ENCODE measurements at places on chromosomes 7 and 10. TPM values are rescaled to one million over a fixed set of nuclear protein-coding genes. Genes with fewer than 3 reads are reported as not detected.

- DNase-seq: no peak
These were observed 85.7 kb upstream of the AOAH start for GRCh38 chr7:36810032-36810431.

- no peak for DNase-seq
These were observed 166.9 kb downstream of the UBE2H start for GRCh38 chr7:129785685-129786514.

DNA sequence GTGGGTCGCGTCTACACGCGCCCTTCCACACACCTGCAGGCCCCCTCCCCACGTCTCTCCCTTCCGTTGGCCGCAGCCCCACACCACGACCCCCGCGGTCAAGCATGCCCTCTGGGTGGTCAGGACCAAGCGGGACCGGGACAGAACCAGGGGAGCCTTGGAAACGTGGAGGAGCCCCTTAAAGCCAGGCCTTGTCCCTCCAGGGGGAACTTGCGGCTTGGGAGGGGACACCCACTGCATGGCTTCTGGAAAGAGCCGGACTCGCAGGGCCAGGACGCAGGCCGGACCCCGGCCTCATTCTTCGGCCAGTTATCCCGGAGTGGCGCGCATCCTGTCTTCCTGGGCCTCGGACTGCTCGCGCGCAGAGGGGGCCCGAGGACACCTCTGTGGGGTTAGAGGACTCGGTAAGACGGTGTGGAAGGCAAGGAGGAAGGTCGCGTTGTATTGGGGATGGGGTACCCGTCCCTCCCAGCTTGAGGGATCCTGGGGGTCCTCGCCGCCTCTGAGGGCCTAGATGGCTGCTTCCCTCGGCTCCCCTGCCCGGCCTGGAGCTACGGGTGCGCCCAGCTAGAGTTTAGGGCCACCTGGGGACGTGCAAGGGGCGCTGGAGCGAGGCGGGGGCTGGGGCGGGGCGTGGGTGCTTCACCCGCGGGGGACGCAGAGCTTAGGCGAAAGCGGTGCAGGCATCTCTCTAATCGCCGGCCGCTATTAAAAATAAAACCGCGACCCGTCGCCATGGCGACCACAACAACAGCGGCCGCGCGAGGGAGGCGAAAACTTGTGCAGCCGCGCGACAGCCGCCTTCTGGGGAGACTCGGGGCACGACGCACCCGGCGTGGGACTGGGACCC is 1.8 kb upstream of the PDGFA start:
- no peak for DNase-seq

- no peak for DNase-seq
These were observed 2.8 kb upstream of the R3HCC1L start for GRCh38 chr10:98131619-98132018.

GRCh38 chr10:117360994-117361667 is 14.1 kb downstream of the PDZD8 start:
- DNase-seq: no peak

DNA sequence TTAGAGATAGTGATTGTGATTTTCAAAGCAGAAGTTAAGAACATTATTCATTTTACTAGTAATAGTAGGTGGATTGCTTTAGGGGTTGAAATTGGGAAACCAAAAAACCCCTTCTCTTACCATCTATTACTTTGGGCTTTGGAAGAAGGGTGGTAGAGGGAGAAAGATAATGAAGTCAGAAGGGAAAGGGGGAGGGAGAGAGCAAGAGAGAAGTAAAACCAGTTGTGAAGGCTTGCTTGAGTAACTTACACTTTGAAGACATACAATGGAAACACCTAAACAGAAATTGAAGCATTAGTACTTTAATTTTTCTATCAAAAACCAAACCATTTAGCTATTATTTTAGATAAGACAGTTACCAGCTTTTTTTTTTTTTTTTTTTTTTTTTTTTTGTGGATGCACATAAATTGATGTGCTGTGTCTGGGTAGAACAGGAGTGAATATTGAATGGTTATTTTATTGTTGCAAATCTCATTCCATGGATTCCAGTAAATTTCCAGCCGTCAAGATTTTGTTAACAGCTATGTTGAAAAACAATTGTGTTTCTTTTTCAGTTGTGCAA is 5.5 kb downstream of the PRKAR2B start:
- DNase-seq: no peak

DNA sequence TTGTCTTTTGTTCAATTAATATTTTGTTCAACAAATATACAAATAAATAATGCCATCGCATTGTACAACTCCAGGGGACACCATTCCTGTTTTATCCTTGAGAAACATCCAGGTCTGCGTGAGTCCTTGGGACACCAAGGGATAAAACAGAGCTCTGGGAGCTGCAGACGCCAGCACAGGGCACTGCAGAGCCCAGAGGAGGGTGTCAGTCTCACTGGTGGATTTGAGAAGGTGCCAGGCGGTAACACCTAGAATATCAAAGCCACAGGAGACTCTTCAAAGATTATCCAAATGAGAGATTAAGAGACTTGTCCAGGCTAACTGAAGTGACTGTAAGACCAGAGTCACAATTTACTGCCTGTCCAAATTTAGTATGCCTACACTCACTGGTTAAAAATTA is 55.3 kb downstream of the TEX36 start:
- DNase-seq: peak; percentile 80

DNA sequence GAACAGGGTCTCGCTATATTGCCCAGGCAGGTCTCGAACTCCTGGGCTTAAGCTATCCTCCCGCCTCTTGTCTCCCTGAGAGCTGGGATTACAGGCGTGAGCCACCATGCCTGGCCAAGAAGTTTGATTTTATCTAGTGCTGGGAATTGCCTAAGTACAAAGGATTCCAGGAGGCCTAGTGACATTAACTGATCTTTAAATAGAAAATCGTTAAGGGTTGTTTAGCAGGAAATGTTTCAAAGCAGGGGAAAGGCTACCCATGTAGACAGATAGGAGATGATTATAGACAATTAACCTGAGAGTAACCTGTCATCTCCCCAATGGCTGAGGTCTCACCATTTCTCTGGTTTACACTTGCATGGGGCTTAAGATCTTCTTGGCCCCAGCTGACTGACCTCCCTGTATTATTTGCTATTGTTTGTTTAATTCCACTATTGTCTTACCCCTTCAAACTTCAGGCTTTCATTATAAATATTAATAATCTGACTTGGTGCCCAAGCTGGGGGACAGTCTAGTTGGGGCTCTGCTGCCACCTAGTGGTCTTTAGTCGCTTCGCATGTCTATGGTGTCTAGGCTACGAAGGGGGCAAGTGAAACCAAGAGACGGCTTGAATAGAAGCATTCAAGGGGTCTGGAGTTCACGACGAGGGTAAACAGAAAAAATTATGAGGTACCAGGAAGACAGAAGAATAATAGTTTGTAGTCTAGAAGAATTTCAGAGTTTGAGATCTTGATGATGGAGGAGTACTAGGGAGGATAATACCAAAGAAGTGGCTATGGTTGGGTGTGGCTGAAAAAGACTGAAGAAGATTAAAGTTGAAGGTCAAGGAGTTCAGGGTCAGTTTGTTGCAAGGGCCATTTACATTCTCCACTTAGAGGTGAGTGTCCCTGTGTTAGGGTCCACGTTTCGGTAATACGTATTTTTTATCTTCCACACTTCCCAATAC is 40.4 kb upstream of the BPGM start:
- DNase-seq: no peak

GRCh38 chr10:593421-593820 is 96.0 kb downstream of the DIP2C start:
- no peak for DNase-seq

- DNase-seq: no peak
These were observed 144.7 kb downstream of the PLCE1 start for GRCh38 chr10:94138391-94138790.

DNA sequence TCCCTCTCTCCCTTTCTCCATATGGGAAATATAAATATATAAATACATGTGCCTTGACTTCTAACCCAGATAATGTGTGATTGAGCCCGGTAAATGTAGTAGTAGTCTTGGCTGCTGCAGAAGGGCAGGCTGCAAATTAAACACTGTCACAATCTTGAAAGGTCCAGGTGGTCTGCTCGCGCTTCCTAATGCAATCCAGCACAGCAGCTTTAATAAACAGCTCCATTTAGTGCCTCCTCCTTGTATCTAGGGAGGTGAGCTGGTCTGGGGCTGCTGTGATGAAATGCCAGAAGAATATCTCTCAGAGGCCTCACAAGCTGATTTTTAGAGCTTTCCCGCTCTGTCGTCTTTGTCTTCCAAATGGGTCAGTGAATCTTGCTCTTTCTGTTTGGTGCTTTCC is 782 bp downstream of the POU6F2 start:
- DNase-seq: no peak

DNA sequence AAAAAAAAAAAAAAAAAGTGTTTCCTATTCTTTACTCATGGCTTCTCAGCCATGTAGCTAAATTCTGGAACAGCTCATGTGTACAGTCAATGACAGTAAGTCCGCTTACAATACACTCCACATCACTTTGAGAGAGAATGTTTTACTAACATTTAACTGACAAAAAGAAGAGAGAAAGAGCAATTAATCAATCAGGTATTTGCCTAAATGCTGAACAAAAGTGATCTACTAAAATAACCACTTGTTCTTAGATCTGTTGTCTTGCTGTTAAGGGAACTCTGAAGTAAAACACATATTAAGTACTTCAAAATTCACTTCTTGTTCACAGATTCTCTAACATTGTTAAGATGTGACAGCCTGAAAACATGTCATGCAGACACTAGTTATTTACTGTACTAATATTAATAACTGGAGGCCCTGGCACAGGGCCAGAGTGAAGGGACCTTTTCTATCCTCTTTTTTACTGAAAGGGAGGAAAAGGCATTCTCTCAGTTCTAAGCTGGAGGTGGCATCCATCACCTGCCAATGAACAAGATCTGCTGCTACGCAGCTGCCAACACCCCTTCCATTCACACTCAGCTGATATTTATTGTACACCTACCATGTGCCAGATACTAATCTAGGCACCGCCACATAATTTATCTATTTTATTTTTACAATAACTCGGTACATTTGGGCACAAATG is 72.6 kb downstream of the AHR start:
- no peak for DNase-seq

GRCh38 chr7:85023066-85023712 is 163.7 kb downstream of the SEMA3D start:
- no peak for DNase-seq

DNA sequence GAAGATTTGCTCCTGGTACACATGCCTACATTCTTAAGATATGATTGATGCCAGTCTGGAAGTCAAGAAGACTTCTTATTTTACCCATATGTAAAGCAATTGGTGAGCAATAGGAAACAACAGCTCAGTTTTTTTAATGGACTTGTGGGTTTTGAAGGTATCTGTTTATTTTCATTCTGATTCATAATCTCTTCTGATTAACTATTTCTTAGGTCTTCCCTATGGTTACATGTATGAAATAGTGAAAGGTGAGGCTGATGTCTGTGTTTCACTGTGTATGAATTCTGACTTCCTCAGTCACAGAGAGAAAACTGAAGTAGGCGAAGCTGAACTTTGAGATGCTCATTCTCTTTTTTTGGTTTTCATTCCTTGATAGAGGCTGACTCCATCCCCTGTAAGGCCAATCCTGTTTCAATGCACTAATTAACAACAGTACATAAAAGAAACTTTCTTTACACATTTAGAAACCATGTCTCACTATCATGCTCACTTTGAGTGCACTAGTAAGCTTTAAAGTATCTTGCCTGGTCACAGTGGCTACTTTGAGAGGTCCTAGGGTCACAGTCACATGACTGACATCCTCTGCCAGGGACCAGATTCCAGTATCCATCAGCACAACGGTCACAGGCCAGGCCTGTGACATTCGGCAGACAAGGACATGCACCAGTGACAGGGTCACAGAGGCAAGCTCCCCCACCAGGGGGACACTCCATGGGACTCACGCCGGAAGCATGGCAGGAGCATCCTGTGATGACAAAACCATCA is 59.5 kb upstream of the LAMB1 start:
- no peak for DNase-seq

- DNase-seq: no peak
These were observed 215.8 kb upstream of the PPP2R2D start for GRCh38 chr10:131685007-131685406.

- no peak for DNase-seq
These were observed 313.8 kb upstream of the BMPER start for GRCh38 chr7:33591490-33591889.

DNA sequence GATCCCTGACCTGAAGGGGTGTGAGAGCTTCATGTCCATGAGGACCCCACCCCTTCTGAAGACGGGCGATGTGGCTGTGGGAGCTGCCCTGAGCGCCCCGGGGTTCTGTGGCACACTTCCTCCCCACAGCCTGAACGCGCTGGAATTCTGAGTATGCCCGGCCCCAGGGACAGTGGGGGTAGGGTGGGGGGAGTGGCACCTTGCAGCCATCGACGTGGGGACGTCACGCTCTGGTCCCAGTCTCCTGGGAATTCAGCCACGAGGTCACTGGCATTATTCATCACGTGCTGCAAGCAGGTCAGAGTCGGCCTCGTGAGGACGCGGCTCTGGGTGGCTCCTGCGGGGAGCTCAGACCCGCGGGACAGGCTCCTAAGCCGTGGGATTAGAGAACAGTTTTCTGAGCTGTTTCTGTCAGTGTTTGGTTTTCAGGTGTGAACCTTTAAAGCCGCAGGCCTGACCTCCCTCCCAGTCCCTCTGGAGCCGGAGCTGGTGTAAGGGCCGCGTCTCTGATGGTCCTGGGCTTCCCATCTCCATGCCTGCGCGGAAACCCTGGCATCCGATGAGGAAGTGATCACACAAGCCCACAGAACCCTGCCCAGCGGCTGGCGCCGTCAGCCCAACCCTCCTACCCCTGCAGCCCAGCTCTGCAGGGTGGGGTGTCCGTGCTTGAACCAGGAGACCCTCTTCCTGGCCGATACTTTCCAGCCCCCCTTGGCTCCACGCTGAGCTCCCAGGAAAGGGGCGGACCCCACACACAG is 16.1 kb downstream of the GPR146 start:
- DNase-seq: no peak

TES gene
- total RNA-seq: 356 TPM

SLC26A5 gene
- not detected for total RNA-seq

ACBD7 gene
- total RNA-seq: not detected

ANXA8L1 gene
- not detected for total RNA-seq

UTF1 gene
- not detected for total RNA-seq

GNAI1 gene
- total RNA-seq: 61.0 TPM

CRHR2 gene
- 0.29 TPM for total RNA-seq

PLXDC2 gene
- 46.5 TPM for total RNA-seq

All from esophagus muscularis mucosa (tissue), 4 donors.